ENCODE measurements at places on chromosomes 5 and 9.
A peak's percentile ranks its signal among the peaks of the same experiment; 100 is the strongest.

- no peak for DNase-seq
Observed at GRCh38 chr9:110605565-110605964, 26.0 kb upstream of the SVEP1 start.

- no peak for DNase-seq
Observed at GRCh38 chr5:81848362-81848880, 97.5 kb upstream of the SSBP2 start.

GRCh38 chr5:71932655-71933338, 174.5 kb upstream of the MAP1B start:
- no peak for DNase-seq

DNA sequence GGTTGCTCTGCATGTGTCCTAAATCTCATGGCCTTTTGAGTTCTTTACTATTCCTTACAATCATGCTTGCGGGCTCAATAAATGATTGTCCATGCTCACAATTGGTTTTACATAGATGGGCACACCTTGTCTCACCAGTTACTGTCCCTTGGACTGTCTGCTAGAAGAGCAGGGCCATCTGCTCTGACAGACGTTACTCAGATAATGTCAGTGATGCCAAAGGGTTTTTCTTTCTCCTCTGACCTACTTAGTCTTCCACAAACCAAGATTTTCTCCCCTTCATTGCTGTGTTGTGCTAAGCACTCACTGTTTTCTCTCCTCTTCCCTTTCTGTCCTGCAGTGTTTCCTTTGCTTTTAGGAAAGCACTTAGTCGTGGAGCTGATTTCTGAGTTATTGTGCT, 562.3 kb downstream of the KIF4B start:
- no peak for DNase-seq

DNA sequence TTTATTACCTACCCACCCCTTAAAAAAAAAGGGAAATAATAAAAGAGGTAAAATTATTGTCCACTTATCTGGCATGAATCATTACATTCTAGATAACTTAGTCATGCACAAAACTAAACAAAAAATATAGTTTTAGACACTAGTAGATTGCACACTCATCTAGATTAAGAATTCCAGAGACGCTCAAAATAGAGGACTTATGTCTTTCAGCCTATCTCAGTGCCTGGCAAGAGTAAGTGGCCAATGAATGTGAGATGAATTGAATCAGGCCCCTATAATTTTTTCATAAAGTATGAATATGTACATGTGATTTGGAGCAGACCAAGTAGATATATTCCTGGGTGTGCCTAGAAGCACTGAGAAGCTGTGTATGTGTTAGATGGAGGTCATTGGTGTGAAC, 2.0 kb upstream of the RXFP3 start:
- DNase-seq, result no peak

DNA sequence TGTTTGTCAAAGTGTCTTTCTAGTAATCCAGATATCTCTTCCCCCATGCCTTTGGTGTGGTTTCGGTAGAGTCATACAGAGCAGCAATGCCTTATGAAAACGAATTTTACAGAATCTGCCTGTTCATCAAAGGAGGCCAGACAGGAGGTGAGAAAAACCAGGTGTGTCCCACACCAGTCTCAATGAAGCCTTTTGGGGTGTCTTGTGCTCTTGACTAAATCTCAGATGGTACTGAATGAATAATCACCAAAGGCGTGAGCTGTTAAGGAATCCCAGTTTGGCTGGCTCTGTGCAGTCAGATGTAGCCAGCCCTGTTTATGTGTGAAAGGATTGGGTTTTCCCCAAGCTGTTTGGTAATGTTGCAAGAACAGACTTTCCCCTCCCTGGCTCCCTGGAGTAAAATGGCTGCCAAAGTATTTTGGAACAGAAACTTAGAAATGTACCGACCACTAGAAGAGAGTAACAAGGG, 70.8 kb upstream of the CDKN2B start:
- peak; percentile 82 for DNase-seq

GRCh38 chr9:111405701-111406100, 75.7 kb upstream of the OR2K2 start:
- DNase-seq, result no peak

GRCh38 chr9:133384736-133385321, 8.7 kb downstream of the STKLD1 start:
- no peak for DNase-seq

GRCh38 chr5:96962540-96962991, 26.7 kb downstream of the LNPEP start:
- peak; percentile 54 for DNase-seq

DNA sequence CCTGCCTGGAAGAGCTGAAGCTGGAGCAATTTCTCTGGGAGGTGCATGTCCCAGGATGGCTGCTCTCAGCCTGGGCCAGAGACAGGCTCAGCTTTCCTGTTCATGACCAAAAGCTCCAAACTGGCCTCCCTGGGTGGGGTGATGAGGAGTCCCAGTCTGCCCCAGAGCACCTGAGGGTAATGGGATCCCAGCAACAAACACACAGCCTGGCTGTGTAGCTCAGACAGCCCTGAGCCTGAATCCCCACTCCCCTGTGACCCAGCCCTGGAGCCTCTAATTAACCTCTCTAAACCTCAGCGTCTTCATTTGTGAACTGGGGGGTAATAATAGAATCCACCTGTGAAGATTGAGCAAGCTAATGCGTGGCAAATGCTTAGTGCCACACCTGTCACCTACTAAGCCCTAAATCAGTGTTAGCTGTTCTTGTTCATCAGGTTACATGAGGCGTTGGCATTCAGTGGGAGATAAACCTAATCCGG, 67.5 kb downstream of the HSPA4 start:
- no peak for DNase-seq

- no peak for DNase-seq
Observed at GRCh38 chr9:107660976-107661375, 171.4 kb upstream of the KLF4 start.

GRCh38 chr5:115543365-115544042, 1.1 kb downstream of the FEM1C start:
- DNase-seq, result peak; percentile 62

DNA sequence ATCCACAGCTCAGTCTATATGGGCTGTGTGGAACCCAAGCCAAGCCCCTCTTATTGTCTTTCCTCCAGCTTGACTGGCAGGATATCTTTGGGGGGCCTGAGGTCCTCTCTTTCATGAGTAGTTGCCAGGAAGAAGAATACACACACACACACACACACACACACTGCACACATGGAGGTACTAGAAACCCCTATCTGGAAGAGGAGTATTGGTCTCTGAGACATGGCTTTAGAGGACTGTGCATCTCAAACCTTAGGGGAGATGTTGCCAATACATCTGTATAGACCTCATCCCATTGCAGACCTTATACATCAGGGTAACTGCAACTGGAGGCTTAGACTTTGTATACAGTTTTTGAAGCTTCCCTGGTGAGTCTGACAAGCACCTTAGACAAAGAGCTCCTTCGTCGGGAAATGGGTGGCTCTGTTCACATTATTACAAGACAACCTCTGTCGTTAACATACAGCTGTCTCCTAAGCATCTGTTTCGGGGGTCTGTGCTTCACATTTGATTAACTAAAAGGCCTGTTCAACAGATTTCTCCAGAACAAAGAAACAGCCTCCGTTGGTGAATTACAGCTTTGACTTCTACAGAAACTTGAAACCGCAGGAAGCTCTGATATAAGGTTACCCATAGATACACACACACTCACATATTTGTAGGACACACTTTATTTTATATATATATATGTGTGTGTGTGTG, 5.5 kb upstream of the ENTREP1 start:
- DNase-seq, result no peak

GRCh38 chr5:135450952-135451351, 1.2 kb downstream of the TIFAB start:
- DNase-seq, result no peak

DNA sequence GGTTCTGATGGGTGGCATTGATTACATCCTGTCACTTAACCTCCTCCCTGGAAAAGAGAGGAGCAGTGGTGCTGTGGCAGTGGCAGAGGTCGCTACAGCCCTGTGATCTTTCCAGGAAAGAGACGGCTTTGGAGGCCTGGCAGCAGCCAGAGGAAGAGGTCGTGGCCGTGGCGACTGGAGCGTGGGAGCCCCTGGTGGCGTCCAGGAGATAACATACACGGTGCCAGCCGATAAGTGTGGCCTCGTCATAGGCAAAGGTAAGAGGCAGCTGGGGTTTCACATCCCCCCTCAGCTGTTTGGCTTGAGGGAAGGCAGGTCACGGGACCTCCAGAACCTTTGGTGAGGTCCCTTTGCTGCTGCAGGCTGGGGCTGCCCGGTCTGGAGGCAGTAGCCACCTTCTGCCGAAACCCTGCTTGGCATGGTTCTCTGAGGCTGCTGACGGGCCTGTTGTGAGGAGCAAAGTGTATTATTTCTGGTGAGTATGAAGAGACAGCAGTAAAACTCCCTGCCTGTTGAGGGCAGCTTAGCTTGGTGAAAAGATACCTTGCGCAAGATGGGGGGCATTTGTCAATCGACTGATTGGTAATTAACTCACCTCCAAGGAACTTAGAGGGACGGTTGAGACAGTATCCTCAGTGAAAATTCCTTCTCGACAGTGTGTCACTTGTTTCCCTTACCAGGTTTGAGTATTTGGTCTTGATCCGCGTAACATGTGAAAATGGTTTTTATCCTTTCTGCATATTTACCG, 38.0 kb upstream of the PRDM12 start:
- no peak for DNase-seq

GRCh38 chr5:134568761-134569695, 43.6 kb downstream of the JADE2 start:
- no peak for DNase-seq

DNA sequence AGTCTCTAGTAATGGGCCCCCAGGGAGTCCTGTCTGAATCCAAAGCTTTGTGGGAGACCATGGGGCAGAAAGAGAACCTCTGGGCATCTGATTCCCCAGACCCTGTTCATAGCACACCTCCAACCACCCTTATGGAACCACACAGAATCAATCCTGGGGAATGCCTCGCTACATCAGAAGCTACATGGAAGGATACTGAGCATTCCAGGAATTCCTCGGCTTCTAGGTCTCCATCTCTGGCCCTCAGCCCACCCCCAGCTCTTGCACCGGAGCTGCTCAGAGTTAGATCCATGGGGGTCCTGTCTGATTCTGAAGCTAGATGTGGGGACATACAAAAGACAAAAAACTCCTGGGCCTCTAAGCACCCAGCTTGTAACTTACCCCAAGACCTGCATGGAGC, 28.4 kb downstream of the VCP start:
- no peak for DNase-seq

DNA sequence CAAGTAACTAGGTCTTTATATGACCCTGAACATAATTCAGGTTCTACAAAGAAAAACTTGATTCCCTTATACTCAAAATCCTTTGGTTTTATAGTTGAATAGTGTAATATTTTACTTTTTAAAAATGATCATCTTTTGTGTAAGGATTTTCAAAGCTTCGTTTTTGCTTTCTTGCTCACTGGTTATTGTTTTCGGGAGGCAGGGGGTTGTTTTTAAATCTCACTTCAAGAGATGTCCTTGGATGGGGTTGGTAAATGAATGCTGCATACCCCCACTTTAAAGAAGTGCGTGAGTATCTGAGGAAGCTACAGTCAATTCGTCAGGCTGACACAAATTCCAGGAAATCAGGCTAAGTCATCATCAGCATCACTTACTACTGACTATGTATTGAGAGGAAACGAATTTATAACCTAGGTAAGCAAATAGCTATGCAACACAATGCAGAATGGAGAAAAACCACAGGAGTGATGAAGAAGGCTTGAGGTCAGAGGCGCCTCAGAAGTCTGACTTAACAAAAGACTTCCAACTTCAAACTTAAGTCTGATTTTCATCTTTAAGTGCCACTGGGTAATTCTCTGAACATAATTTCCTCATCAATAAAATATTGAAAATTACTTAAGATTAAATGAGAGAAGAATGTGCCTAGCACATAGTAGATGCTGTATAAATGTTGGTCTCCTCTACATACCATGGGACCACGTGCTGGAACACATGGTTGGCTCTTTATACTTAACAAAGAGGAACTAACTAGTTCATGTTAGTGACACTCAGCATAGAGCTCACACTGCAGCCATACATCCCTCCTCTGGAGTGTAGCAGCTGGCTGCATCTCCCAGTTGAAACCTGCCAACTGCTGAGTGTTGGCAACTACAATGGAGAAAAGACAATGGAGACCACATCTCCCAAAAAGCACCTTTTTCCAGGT, 106.0 kb upstream of the KIF2A start:
- peak; percentile 22 for DNase-seq

- DNase-seq, result no peak
Observed at GRCh38 chr5:136230176-136230575, 37.2 kb upstream of the SMIM32 start.

GRCh38 chr9:27387722-27388121, 90.8 kb upstream of the EQTN start:
- DNase-seq, result no peak

- DNase-seq, result no peak
Observed at GRCh38 chr9:114031948-114032840, 45.9 kb downstream of the AMBP start.

- DNase-seq, result no peak
Observed at GRCh38 chr9:111118256-111118948, 80.1 kb upstream of the LPAR1 start.

- peak; percentile 42 for DNase-seq
Observed at GRCh38 chr9:73149371-73150067, 2.1 kb upstream of the ANXA1 start.

- no peak for DNase-seq
Observed at GRCh38 chr9:131869348-131869747, 129.5 kb upstream of the RAPGEF1 start.

DNA sequence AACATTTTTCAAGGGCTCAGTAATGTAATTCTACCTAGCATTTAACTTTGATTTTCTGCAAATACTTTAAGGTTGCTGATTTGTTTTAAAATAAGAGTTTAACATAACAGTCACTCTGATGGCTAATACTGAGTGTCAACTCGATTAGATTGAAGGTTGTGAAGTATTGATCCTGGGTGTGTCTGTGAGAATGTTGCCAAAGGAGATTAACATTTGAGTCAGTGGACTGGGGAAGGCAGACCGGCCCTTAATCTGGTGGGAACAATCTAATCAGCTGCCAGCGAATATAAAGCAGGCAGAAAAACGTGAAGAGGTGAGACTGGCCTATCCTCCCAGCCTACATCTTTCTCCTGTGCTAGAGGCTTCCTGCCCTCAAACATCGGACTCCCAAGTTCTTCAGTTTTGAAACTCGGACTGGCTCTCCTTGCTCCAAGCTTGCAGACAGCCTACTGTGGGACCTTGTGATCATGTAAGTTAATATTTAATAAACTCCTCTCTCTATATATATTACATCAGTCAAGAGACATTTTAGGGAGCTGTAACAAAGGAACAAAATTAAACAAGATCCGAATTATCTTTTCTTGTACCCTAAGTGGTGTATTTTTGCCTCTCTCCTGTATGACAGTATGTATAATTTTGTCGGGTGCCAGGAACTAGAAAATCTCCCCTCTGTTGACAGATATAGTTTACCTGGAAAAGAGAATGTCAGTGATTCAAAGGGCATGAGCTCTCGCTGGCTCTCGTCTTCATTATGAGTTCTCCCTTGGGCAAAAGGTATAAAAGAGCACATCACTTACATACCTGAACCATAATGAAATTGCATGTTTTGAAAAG, 576.1 kb downstream of the LRRC70 start:
- no peak for DNase-seq
